Progenitor cell of endocrine pancreas (in vitro differentiated cells): ENCODE measurements at places on chromosomes 1 and 21. TPM values are rescaled to one million over a fixed set of nuclear protein-coding genes. Genes with fewer than 3 reads are reported as not detected.
A peak's percentile ranks its signal among the peaks of the same experiment; 100 is the strongest.

DNA sequence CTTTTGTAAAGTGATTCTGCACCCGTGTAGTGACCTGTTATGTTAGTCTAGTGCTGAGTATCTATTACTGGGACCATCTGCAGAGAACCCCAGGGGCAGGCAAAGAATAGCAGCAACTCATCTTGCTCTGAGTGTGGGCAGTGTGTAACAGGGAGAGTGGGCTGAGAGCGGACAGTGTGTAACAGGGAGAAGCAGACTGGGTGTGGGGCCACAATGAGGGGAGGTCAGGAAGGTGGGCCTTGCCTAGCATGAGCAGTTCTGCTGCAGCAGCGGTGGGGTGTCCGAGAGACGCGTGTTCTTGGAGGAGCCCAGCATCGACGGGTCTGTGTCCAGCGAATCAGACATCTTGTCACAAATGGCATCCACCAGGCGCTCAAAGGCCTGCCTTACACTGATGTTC lies 41.2 kb upstream of the NRDC start:
- no peak for DNase-seq
- H3K36me3 ChIP-seq: peaks cover 13% of the 10 kb centered on the region
- H3K4me1 ChIP-seq: peaks cover 15% of the 10 kb centered on the region
- H3K27ac ChIP-seq: no peak overlapping the region

DNA sequence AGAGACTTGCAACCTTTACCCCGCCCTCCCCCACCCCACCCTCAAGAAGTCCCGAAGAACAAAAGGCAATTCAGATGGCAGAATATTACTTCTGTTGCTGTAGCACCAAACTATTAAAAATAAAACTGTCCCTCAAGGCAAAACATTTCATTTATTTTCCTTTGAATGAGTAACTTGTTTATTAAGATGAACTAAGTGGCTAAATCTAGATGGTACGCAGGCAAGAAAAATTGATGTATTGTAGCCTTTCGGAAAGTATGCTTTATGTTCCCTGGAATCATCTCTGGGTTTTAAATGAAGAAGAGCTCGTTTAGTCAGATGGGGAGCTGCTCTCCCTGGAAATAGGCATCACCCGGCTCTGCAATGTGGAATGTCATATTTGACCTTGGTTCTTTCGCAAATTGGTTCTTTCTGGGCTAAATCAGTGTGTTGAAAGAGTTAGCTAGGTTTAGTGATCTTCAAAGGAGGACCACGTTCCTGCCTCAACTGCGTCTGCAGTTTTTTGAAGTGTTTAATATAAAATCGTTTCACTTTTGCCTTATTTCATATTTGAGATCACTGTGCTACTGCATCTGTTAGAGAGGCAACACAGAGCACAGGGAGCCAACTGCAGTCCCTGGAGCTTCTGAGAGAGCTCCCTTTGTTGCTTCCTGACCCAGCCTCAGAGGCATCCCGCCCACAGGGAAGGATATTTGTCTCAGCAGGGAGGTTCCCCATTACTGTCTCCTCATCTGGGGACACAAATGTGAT lies 61.8 kb downstream of the KIF26B start:
- no peak for DNase-seq
- no peaks in the 10 kb centered on the region for H3K27me3 ChIP-seq
- H3K36me3 ChIP-seq: peaks cover 1% of the 10 kb centered on the region

DNA sequence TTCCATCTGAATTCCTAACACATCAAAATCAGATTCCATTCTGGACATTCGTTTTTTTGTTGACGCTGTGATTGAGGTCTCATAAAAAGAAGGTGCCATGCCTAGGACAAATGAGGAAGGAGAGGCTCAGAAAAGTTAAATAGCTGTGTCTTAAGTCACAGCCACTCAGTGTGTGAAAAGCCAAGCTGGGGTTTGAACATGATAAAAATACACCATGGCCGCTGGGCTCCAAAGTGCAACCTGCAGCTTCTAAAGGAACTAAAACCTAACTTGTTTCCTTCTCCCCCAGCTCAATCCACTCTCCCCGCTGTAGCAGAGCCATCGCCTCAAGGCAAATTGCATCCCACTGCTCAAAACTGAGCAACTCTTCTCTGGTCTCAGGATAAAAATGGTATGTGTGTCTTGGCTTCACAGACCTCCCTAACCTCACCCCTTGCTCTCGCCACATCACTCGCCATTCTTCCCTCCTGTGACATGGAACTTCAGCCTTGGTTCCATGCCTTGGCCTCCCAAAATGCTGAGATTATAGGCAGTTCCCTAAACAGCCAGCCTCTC lies 22.1 kb upstream of the FAM20B start:
- no peaks in the 10 kb centered on the region for H3K27me3 ChIP-seq
- peaks cover 13% of the 10 kb centered on the region for H3K4me1 ChIP-seq
- H3K4me3 ChIP-seq: no peak overlapping the region
- DNase-seq: no peak
- no peaks in the 10 kb centered on the region for H3K36me3 ChIP-seq
- H3K27ac ChIP-seq: peak overlapping the region; percentile 30

GRCh38 chr1:231481289-231481688 lies 47.2 kb upstream of the TSNAX start:
- no peaks in the 10 kb centered on the region for H3K36me3 ChIP-seq
- no peak overlapping the region for H3K27ac ChIP-seq
- H3K4me1 ChIP-seq: no peaks in the 10 kb centered on the region
- H3K27me3 ChIP-seq: no peaks in the 10 kb centered on the region
- H3K4me3 ChIP-seq: no peak overlapping the region
- no peak for DNase-seq

- H3K4me1 ChIP-seq: no peaks in the 10 kb centered on the region
- no peak overlapping the region for H3K27ac ChIP-seq
- no peak overlapping the region for H3K4me3 ChIP-seq
- peaks cover 6% of the 10 kb centered on the region for H3K36me3 ChIP-seq
- H3K27me3 ChIP-seq: no peaks in the 10 kb centered on the region
Observed at GRCh38 chr1:2824999-2825398, 23.5 kb upstream of the TTC34 start.

GRCh38 chr1:2121101-2121691 lies 71.0 kb downstream of the PRKCZ start:
- no peak overlapping the region for H3K4me3 ChIP-seq
- H3K4me1 ChIP-seq: no peaks in the 10 kb centered on the region
- H3K36me3 ChIP-seq: peaks cover 20% of the 10 kb centered on the region
- no peaks in the 10 kb centered on the region for H3K27me3 ChIP-seq
- H3K27ac ChIP-seq: peak overlapping the region; percentile 84

DNA sequence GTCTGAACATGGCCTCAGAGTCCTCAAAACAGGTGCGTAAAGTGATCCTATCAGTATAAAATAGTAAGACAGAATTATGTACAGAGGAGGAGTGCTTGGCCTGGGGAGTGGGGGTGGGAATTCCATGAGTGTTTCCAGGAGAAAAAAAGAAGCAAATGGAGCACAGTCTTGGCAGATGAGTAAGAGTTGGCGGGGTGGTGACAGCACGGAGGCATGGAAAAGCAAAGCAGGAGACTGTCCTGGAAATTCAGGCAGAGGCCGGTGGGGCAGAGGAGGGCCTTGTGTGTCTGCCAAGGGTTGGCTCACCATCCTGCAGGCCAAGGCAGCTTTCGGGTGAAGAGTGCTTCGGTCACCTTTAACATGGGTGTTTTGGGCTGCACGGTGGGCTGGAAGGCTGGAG lies 63.4 kb downstream of the OPTC start:
- no peaks in the 10 kb centered on the region for H3K36me3 ChIP-seq
- no peak for DNase-seq
- H3K4me3 ChIP-seq: no peak overlapping the region
- H3K27ac ChIP-seq: no peak overlapping the region

GRCh38 chr1:12475530-12475934 lies 142.5 kb downstream of the DHRS3 start:
- no peak overlapping the region for H3K4me3 ChIP-seq
- H3K4me1 ChIP-seq: peaks cover 54% of the 10 kb centered on the region
- no peaks in the 10 kb centered on the region for H3K27me3 ChIP-seq
- peaks cover 35% of the 10 kb centered on the region for H3K36me3 ChIP-seq
- no peak for DNase-seq
- H3K27ac ChIP-seq: peak overlapping the region; percentile 81

The CYP4A22 gene
- total RNA-seq: not detected in 2 replicates

DNA sequence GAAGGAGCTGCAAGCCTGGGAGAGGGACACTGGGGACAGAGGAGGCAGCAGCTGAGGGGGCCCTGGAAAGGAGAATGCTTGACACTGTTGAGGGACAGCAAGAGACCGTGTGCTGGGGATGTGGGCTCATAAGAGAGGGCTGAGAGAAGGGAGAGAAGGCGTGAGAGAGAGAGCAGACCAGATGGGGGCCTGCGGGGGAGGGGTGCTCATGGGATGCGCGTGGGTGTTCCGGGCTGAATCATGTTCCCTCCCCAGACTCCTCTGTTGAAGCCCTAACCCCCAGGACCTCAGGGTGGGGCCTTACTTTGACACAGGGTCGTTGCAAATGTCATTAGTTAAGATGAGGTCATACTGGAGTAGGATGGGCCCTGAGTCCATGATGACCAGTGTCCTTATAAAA lies 40.8 kb downstream of the NTPCR start:
- no peak overlapping the region for H3K4me3 ChIP-seq
- H3K4me1 ChIP-seq: peaks cover 7% of the 10 kb centered on the region
- peak overlapping the region; percentile 69 for H3K27ac ChIP-seq
- no peak for DNase-seq

DNA sequence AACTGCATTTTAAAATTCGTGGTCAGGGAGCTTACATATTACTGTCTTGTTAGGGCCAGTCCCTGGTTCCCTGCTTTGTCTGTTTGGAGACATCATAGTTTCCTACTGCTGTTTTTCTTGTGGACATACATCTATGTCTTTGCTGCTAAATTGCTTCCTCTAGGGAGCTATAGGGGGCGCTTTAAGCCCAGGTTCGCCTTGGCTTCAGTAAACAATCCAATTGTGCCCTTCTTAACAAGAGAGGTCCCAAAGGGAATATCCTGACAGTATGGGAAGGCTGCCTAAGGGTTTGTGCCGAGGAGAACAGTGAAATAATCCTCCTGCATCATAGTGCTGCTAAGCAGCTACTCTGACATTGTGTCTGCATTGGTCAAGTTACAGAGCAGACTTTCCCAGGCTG lies 112.5 kb downstream of the USH2A start:
- no peak for DNase-seq
- no peaks in the 10 kb centered on the region for H3K27me3 ChIP-seq
- no peak overlapping the region for H3K4me3 ChIP-seq
- H3K36me3 ChIP-seq: no peaks in the 10 kb centered on the region
- H3K4me1 ChIP-seq: peaks cover 1% of the 10 kb centered on the region

The IL19 gene
- total RNA-seq: not detected in 2 replicates

DNA sequence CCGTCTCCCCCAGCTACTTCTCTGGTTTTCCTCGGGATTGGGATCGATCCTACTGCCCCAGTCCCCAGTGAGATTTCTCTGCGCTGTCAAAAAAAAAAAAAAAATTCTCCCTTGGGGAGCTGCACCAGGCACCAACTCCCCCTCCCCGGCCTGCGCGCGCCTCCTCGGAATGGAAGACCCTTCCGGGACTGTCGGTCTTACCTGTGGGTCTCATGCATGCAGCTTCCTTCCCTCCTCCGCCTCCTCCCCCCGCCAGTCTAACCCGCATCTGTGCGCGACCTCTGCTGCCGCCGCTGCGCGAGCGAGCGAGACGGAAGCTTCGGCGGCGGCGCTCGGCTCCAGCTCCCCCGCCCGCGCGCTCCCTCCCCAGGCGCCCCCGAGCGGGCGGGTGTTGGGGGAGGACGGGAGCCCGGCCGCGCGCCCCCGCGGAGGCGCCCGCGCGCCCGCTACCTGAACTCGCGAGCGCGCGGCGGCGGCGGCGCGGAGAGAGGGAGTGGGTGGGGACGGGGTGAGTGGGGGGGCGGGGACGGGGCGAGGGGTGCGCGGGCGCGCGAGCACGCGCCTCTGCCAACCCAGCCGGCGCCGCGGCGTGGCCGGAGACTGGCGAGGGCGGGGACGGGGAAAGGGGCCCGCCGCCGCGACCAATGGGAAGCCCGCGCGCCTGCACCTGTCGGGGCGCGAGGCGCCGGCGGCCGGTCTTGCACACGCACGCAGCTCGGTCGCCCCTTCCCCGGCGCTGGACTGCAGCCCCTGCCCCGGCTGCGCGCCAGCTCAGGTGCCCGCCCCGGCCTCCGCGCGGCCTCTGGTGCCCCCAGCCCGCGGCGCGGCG lies at the start of gene SUSD4:
SUSD4 (minus strand) TSS at position 321 of the 829 bp plus-strand sequence. CDS start 751 bp downstream, outside the sequence.
- H3K27ac ChIP-seq: no peak within 1 kb of the TSS
- H3K4me1 ChIP-seq: peaks cover 14% of the 10 kb centered on the region
- H3K4me3 ChIP-seq: peak within 1 kb of the TSS; percentile 87

- H3K36me3 ChIP-seq: peaks cover 39% of the 10 kb centered on the region
- H3K27ac ChIP-seq: peak overlapping the region; percentile 98
- H3K4me3 ChIP-seq: peak overlapping the region; percentile 31
- peaks cover 49% of the 10 kb centered on the region for H3K4me1 ChIP-seq
Observed at GRCh38 chr21:25997788-25998611, 172.6 kb downstream of the APP start.

DNA sequence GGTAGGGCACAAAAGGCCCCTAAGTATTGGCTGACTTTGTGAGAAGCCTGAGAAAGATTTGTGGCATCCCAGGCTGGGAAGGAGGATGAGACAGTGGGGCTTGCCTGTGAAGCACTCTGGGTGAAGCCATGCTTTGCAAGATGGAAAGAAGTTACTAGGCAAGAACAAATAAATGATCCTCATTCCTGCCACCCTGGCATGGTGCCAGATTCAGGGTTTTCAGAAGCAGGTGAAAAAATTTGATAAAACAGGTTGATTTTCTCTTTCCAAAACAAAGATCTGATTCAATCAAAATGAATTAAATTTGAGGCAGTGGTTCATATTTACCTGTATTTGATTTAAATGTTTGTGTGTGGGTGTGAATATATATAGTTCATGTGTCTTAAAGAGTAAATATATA lies 386.9 kb upstream of the PROX1 start:
- no peak for DNase-seq
- no peak overlapping the region for H3K27ac ChIP-seq
- no peaks in the 10 kb centered on the region for H3K4me1 ChIP-seq
- H3K36me3 ChIP-seq: no peaks in the 10 kb centered on the region
- H3K4me3 ChIP-seq: no peak overlapping the region

- H3K27ac ChIP-seq: peak overlapping the region; percentile 93
- peaks cover 3% of the 10 kb centered on the region for H3K27me3 ChIP-seq
- DNase-seq: no peak
- H3K36me3 ChIP-seq: peaks cover 3% of the 10 kb centered on the region
Observed at GRCh38 chr1:86703696-86704457, 499 bp upstream of the SH3GLB1 start.

GRCh38 chr1:119659628-119660027 lies 11.6 kb upstream of the ZNF697 start:
- no peaks in the 10 kb centered on the region for H3K27me3 ChIP-seq
- peak overlapping the region; percentile 86 for H3K27ac ChIP-seq
- no peak for DNase-seq
- peaks cover 46% of the 10 kb centered on the region for H3K4me1 ChIP-seq
- no peak overlapping the region for H3K4me3 ChIP-seq
